ENCODE measurements at places on chromosomes 5 and 9. TPM values are rescaled to one million over a fixed set of nuclear protein-coding genes. Genes with fewer than 3 reads are reported as not detected.

The PCDHB8 gene
- total RNA-seq, result 0.32 TPM

The DNAJB5 gene
- total RNA-seq, result 7.7 TPM

The LRRC26 gene
- 1.2 TPM for total RNA-seq

The GAPT gene
- not detected for total RNA-seq

The PCDHA3 gene
- 0.78 TPM for total RNA-seq

The AGXT2 gene
- total RNA-seq, result not detected

The AJM1 gene
- 4.7 TPM for total RNA-seq

The FLT4 gene
- total RNA-seq, result 5.3 TPM

The DMRT3 gene
- not detected for total RNA-seq
